ENCODE measurements at places on chromosomes 3 and 15.

DNA sequence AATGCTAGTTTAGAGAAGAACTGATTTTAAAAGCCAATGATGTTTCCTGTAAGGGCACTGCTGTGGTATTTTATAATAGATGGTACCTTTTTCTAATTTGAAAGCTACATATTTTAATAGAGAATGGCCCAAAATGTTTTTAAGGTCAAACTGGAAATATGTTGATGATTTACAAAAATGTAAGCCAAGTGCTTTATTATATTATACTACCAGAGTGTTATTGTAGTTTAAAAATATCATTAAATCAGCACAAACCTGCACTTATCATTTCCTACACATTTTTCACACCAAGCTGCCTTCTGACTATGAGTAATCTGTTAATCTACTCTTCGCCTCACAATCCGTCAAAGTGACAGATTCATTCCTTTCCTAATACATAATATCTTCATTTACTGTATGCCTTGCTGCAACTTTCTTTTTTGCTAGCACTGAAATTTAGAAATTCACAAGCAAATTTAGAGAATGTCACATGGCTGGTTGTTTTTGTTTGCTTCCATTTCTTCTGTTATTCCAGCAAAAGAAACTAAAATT, 126.4 kb upstream of the FAM3D start:
- no peak for DNase-seq

DNA sequence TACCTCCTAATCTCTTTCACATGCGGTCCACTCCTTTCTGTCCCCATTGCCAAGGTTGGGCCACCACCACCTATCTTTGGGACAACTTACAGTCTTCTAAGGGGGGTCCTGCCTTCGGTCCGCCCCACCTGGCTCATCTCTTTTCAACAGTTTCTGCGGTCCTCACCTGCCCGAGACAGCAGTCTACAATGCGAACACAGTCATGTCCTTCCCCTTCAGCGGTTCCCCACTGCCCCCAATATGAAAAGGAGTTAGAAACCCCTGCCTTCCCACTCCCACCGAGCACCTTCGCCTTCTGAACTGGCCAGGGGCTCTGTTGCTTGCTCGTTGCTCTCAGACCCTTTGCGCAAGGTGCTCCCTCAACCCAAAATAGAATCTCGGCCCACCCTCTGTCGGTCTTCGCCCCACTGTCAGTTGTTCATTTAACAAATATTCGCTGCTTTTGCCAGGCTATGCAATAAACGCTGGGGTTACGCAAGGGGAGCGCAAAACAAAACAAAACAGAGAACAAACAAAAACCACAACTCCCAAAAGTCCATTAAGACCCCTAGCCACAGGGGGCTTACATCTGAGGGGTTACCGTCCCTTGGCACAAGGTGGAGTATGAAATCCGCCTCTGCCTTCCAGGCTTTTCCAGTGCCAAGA, 611 bp upstream of the FANCI start:
- no peak for DNase-seq

DNA sequence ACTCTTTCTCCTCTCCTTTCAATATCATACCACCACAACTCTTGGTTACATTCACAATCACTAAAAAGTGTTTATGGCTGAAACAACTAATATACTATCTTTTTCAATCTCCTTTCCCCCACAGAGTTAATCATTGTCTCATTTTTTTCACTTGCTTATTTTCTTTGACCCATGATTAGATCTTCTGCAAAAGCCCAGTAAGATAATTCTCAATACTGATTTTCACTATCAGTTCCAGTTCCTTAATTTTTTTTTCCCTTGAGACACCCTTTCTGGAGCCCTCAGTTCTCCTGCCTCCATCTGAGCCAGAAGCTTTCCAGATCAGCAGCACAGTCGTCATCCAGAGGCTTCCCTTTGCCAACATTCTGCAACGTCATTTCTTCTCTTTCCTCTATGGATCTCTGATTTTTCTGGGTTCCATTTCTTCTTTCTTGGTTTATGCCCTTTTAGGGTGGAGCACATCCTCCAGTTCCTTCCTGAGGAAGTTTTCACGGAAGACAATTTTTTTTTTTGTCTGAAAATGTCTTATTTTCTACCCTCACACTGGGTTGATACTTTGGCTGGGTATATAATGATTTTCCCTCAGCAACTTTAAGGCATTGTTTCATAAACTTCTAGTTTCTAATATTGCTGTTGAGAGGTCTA, 88.7 kb upstream of the C15orf39 start:
- DNase-seq: no peak

DNA sequence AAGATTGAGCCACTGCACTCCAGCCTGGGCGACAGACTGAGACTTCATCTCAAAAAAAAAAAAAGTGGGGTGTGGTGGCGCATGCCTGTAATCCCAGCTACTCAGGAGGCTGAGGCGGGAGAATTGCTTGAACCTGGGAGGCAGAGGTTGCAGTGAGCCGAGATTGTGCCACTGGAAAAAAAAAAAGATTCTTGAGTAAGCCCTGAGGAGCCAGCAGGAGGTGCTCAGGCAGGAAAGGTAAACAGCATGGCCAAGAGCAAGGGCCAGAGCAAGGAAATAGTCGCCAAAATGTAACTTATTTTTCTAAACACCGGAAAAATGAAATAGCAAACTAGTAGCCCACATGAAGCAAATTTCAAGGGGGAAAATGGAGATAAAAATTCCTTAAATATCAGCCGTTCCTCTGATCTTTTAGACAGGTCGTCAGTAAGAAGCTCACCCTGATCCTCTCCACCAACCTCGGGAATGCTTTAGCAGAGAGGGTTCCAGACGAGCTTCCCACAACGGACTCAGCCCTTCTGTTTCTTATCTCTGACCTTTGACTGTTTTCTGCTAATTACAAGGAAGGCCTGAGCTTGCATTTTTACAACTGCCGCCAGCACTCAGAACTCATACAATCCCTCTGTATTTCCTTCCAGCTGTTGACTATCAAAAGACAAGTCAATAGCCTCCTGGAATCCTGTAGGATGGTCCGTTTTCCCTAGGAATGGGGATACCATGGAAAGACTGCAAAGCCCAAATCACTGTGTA, 45.0 kb upstream of the AKAP13 start:
- DNase-seq: no peak

GRCh38 chr3:4850928-4851265, 128.3 kb upstream of the BHLHE40 start:
- no peak for DNase-seq

DNA sequence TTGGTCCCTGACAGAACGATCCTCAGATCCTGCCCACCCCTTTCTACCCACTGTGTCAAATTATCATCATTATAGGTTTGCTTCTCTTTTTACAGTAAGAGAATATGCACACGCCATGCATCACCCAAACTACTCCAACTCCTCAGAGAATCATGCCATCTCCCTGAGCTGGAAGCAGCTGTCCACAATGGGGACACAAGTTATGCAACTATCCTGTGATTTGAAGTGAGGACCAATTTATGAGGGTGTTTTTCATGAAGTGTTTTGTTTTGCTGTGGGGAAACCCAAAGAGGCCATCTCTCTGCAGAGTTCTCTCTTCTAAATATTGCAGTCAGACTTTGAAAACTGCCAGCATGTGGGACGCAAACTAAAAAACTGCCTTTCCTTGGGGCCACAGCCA, 35.8 kb upstream of the TNFSF10 start:
- DNase-seq: no peak

- no peak for DNase-seq
Measured at GRCh38 chr15:46701896-46702295, 1015.4 kb upstream of the SEMA6D start.

- no peak for DNase-seq
Measured at GRCh38 chr15:80523746-80524145, 119.6 kb downstream of the ARNT2 start.

- DNase-seq: no peak
Measured at GRCh38 chr15:48560321-48561051, 85.0 kb downstream of the FBN1 start.

GRCh38 chr3:167481164-167481563, 7.3 kb upstream of the SERPINI2 start:
- DNase-seq: no peak

- no peak for DNase-seq
Measured at GRCh38 chr3:192273001-192273696, 454.2 kb downstream of the FGF12 start.

GRCh38 chr3:194339356-194339755, 11.8 kb downstream of the CPN2 start:
- DNase-seq: no peak

GRCh38 chr15:39028069-39028468, 463.5 kb upstream of the RASGRP1 start:
- DNase-seq: no peak

DNA sequence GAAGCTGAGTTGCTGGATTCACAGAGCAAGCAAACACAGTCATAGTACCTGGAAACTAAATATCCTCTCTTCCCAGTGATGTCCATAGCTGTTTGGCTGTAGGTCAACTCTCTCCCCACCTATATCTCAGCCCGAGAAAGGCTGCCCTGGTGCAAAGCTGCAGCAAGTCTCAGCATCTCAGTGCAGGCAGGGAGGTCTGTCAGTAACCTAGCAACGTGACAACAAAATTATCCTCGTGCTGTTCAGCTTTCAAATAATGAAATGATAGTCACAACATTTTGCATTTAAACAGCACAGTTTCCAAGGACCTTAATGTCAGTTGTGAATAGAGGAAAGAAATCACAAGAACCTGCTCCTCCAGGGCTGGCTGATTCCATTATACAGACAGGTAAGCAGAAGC, 83.6 kb downstream of the CHST2 start:
- DNase-seq: no peak

DNA sequence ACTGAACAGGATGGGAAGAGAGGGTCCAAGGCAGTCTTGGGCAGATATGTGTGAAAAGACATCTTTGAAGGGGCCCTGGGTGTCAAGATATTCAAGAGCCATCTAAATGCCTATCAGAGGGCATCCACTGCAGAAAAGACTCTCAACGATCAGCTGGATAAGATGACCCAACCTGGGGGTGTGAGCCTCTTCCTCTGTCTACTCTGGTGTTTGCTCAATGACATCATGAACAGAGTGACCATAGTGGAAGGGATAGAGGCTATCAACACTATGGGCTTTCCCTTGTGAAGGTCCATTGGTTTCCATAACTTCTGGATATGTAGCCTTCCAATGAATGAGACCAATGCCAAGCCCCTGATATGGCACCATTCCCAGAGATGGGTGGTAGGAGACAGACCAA, 42.1 kb downstream of the FAH start:
- DNase-seq: no peak

GRCh38 chr3:172678068-172678467, 32.8 kb downstream of the NCEH1 start:
- no peak for DNase-seq

GRCh38 chr15:72179950-72180581, 17.5 kb downstream of the GRAMD2A start:
- no peak for DNase-seq

GRCh38 chr3:170695486-170696064, 109.7 kb upstream of the SLC7A14 start:
- no peak for DNase-seq

DNA sequence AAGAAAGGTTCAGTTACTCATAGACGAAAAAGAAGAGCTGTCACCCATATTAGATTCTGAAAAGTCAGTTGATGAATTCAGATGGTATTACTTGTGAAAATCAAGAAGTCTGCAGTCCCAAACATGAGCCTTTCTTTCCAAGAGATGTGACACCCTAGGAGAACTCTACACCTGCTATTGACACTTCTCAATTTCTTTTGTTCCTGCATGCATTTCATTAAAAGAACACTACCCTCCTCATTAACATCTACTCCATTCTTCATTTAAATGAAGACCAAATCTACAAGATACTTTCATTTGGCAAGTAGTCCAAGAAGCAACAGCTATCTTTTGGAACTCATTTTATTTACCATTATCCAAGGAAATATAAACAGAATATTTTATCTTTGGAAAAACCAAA, 6.6 kb downstream of the GABRB3 start:
- DNase-seq: no peak

DNA sequence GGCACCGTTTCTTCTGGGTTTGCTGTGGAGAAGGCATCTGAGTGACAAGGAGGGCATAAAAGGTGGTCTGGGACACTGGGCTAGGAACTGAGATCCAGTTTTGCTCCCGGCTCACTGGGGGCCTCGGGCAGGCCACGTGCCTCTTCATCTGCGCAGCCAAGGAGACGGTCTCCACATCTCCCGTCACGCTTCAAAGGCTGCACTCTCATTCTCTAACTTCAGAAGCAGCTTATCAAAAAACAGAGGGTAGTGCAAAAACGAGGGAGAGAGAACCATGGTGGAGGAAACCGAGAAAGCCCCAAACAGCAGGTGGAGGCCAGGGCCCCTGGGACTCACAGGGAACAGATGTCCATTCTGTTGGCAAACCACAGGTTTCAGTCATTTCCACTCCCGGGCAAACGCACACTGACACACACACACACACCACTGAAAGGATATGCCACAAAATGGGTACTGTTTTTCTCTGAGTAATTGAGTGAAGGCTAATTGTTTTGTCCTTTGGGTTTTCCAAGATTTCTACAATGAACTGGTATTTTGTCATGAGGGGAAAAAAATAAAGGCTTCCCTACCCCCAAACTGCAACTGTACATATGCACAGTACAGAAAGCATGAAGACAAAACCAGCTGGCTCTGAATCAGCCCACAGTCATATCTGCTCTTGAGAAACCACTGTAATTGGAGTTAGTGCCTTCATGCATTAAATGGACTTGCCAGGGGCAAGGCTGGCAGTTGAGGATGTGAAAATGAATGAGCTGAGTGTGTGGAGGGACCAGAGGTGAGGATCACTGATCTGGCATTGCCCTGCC, 71.9 kb downstream of the MGLL start:
- DNase-seq: peak; percentile 12

DNA sequence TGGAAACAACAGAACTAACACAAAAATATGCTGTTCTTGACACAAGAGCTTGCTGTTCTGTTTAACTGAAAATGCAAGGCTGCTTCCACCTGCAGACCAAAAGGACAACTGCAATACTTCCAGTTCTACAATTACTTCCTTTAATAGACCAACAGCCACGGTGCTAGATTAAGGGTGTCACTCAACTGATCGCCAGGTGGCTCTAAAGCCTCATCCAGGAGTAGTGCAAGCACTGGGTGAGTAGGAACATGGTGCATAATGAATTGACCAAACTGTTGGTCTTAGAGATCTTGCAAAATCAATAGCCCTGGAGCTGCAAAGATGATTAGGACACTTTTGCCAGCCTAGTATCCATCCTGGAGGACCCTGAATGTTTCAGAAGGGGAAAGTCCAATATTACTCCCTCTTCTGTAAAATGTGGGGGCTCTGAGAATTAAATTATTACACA, 3.6 kb upstream of the CLDN16 start:
- DNase-seq: no peak

DNA sequence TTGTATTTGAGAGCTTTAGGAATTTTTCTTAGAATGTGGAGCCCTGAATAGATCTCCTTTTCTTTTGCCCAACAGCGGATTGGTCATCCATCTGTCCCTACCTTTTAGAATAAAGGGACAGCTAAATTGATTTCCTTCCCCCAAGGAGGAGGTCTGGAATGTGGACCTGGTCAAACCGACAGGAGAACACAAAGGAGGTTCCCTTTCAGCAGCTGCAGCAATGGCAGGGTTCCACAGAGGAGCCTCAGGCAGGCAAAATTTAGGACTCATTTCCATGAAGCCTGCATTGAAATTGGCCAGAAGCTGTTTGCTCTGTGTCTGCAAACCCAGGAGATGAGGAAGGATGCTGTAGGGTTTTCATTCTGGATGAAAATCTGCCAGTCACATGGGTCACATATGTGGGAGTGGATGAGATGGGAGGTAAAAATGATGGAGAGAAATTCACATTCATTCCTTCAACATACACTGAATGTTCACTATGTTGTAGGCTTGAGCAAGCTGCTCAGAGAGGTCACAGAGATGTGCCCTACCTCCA, 77.3 kb downstream of the LRTM1 start:
- no peak for DNase-seq
